PC-9 (cell line): ENCODE measurements at places on chromosomes 12 and 14. TPM values are rescaled to one million over a fixed set of nuclear protein-coding genes. Genes with fewer than 3 reads are reported as not detected.

- DNase-seq = no peak
- H3K27ac ChIP-seq = no peak overlapping the region
- H3K36me3 ChIP-seq = no peaks in the 10 kb centered on the region
- H3K27me3 ChIP-seq = no peaks in the 10 kb centered on the region
- H3K4me1 ChIP-seq = no peaks in the 10 kb centered on the region
- no peak overlapping the region for H3K4me3 ChIP-seq
These were observed 27.7 kb upstream of the IGF1 start for GRCh38 chr12:102508052-102508451.

GRCh38 chr12:81123611-81124010, 45.7 kb downstream of the ACSS3 start:
- H3K4me1 ChIP-seq = no peaks in the 10 kb centered on the region
- H3K4me3 ChIP-seq = no peak overlapping the region

- H3K27ac ChIP-seq = no peak overlapping the region
- peaks cover 3% of the 10 kb centered on the region for H3K4me1 ChIP-seq
- H3K27me3 ChIP-seq = no peaks in the 10 kb centered on the region
- DNase-seq = no peak
- no peaks in the 10 kb centered on the region for H3K36me3 ChIP-seq
- no peak overlapping the region for H3K4me3 ChIP-seq
These were observed 28.5 kb upstream of the MAGOHB start for GRCh38 chr12:10641735-10642500.

Gene MRPL42
- 52.8 and 61.0 TPM in 2 replicates for total RNA-seq

Gene ADCY4
- total RNA-seq = 1.8 and 2.0 TPM in 2 replicates

Gene HPD
- total RNA-seq = 0.35 and 0.92 TPM in 2 replicates

Gene TAS2R46
- 1.2 and 1.5 TPM in 2 replicates for total RNA-seq
